ENCODE measurements at places on chromosomes 11 and 22.

DNA sequence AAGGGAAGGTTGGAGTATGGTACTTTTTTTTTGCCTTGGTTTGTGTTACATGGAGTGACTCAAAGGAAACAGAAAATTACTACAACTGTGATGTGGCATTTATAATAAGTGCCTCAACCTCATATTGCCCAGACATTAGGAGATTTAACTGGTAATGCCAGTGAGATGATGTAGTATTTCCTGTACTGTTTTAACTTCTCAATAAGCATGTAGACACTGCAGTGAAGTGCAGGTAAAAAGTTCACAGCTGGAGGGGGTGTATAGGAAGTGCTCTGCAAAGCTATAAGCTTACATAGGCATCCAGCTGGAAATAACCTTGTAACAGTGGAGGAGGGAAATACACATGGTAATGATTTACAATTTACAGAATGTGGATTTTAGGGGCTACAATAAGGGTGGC is 138.2 kb upstream of the MTMR2 start:
- no peak for DNase-seq

GRCh38 chr22:30635273-30636225 is at the start of gene SLC35E4:
SLC35E4 (plus strand) TSS chr22:30635781; CDS start chr22:30636451, 670 bp downstream.
- DNase-seq = peak; percentile 88

DNA sequence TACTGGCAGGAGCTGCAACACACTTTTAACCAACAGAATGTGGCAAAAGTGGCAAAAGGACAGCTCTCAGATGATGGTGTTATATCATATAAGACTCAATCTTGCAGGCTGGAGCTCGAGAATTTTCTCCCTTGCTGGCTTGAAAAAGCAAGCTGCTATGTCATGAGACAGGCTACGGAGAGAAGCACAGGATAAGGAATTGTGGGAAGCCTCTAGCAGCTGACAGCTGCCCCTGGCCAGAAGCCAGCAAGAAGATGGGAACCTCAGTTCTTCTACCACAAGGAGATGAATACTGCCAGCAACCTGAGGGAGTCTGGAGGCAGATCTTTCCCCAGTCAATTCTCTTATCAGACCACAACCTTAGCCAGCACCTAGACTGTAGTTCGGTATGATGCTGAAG is 24.6 kb downstream of the FXYD6 start:
- DNase-seq = no peak

DNA sequence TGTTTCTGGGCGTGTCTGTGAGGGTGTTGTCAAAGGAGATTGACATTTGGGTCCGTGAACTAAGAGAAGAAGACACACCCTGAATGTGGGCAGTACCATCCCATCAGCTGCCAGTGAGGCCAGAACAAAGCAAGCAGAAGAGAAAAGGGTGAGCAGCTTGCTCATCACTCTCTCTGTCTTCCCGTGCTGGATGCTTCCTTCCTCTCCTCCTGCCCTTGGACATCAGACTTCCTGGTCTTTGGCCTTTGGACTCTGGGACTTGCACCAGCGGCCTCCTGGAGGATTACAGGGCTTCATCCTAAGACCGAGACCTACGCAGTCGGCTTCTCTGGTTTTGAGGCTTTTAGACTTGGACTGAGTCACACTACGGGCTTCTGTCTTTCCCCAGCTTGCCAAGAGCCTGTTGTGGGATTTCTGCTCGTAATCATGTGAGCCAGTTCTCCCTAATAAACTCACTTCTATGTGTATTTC is 18.8 kb downstream of the APOL2 start:
- DNase-seq = no peak

DNA sequence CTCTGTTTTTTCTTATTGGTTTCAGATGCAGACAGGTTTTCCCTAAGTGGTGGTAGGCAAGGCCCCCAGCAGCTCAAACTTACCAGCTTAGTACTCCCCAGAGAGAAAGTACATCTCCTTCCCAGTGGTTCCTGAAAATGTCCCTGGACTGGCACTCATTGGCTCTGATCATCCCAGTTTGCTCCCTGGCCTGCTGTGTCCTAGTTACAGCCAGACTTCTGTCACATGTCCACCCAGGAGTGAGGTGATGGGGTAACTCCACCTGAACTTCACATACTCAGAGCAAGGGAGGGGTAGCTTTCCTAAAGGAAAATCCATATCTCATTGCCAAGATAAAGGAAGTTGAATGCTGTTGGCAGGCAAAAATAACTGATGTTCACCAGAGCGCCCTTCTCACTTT is 237.0 kb upstream of the MPPED2 start:
- DNase-seq = no peak

DNA sequence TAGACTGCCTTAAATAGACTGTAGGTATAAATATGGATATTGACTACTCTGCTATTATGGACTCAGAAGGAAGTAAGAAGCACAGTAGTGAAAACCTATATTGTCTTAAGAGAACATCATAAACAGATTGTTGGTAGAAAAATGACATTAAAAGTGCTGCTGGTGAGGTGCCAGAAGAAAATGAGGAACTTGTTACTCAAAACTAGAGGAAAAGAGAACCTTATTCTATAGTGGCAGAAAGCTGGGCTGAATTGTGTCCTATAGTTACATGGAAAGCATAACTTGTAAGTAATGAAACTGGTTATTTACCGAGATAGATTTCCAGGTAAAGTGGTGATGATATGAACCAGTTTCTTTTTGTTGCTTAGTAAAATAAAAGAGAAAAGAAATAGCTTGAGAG is 109.7 kb upstream of the CTSC start:
- no peak for DNase-seq

GRCh38 chr11:122668562-122669090 is 13.1 kb downstream of the UBASH3B start:
- DNase-seq = no peak

- DNase-seq = peak; percentile 62
Observed at GRCh38 chr11:33987975-33988580, 63.5 kb upstream of the CAPRIN1 start.

Data from stimulated activated CD4-positive, alpha-beta T cell treated with anti-CD3 and anti-CD28 coated beads, Interleukin-15, amount 100 ng/mL, for 48 hours (primary cell).